Renal cortical epithelial cell (primary cell): ENCODE measurements at places on chromosomes 12 and 14. TPM values are rescaled to one million over a fixed set of nuclear protein-coding genes. Genes with fewer than 3 reads are reported as not detected.

TMEM132C gene
- not detected in 2 replicates for total RNA-seq

CD163L1 gene
- 0.10 TPM in 1 of 2 replicates, not detected in the other for total RNA-seq

NPAS3 gene
- total RNA-seq: 0.70 TPM in 1 of 2 replicates, not detected in the other

PLCZ1 gene
- total RNA-seq: 0.69 TPM in 1 of 2 replicates, not detected in the other

SLCO1B1 gene
- total RNA-seq: not detected in 2 replicates

GLS2 gene
- total RNA-seq: 1.4 and 1.6 TPM in 2 replicates

CCDC197 gene
- total RNA-seq: not detected in 2 replicates
